Activated CD8-positive, alpha-beta memory T cell treated with anti-CD3 and anti-CD28 coated beads, Interleukin-2, amount 50 U/mL, for 4 hours (primary cell): ENCODE measurements at places on chromosomes 1 and 21.
A peak's percentile ranks its signal among the peaks of the same experiment; 100 is the strongest.

DNA sequence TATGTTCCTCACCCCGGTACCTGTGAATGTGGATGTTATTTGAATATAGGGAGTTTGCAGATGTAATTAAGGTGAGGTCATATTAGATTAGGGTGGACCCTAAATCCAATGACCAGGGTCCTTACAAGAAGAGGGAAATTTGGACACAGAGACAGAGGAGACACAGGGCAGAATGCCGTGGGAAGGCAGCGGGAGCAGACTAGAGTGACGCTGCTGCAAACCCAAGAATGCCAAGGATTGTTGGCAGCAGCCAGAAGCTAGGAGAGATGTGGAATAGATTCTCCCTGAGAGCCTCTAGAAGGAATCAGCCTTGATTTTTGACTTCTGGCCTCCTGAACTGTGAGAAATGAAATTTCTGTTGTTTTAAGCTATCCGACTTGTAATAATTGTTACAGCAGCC is 53.6 kb downstream of the SPATA46 start:
- DNase-seq = no peak

DNA sequence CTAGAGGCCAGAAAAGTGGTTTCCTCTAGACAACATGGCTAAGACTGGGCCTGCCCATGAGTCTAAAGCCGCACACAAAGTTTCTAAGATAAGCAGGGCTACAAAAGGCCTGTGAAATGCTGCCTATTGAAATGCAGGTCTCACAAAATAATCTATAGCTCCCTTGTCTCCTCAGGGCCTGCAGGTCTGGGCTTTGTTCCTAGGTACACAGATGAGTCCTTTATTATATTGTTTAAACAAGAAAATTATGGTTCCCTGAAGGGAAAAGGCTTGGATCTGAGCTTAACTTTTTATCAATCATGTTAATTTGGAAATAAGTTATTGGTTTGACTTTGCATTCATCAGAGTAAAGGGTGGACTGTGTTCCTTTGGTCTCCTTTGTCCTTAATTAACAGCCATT is 413.4 kb upstream of the BEND5 start:
- no peak for DNase-seq

DNA sequence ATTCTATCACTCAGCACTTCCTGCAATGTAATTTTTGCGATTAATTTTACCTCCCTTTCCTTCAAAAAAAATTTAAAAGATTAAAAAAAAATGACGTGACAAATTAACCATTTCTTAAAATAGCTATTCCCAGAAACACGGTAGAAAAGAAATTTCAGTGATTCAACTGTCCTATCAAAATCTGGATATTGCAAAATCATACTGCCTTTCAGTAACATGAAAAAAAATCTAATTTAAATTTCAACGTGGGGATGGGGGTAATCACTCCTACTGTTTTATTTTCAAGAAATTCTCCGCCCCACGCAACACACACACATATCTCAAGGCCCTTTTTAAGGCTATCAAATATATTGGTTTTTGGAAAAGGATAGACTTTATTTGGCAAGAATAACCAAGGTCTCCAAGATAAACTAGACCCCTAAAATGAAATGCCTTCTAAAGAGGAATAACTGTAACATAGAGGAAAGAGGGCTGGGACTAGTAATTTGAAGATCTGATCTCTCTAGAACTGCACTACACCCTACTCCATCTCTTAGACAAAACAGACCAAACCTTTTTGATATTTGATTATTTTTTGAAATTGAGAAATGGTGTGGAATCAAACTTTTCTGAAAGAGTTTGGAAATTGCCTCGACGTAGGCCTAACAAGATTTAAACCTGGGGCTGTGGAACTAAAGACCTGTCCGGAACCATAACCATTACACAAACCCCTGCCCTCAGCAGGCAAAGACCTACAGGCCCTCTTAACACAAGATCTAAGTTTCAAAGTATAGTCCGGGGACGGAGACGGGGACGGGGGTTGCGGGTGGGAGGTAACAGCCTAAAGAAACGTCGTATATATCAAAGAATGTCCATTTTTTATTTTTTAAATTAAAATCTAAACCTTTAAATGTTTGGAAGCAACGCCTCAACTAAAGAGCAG is 941 bp downstream of the ARNT start:
- no peak for DNase-seq

GRCh38 chr1:181595234-181595633 is 111.9 kb downstream of the CACNA1E start:
- DNase-seq = no peak

DNA sequence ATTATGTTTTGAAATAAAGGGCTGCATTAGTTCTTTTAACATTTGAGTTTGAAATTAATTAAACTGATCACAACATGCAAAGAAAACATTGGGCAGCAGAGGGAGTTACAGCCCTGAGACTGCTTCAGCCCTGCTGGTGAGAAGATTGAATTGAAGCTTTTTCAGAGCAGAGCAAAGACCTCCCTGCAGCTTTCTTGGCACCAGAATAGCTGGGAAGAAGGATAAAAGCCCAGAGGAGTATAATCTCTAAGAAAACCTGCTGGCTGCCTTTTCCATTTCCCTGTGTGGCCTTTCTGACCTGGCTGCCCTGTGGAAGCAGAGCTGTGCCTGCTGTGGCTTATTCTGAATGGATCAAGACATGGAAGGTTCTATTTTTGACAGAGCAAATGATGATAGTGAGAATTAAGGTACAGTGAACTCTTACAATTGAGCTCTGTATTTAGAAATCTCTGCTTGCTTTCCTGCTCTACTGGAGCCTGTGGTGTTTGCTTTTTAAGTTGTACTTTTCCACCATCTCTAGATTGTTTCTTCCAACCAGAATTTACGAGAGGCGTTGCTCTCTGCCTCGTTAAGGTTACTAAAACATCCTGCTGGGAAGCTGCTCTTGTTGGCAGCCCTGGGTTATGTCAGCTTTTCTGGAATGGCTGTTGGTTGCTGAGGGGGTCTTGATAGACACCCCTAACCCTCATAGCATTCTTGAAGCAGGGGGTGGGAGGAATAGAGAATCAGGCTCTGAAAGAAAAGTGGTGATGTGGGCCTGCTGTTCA is 9.9 kb downstream of the SNRPE start:
- DNase-seq = no peak

DNA sequence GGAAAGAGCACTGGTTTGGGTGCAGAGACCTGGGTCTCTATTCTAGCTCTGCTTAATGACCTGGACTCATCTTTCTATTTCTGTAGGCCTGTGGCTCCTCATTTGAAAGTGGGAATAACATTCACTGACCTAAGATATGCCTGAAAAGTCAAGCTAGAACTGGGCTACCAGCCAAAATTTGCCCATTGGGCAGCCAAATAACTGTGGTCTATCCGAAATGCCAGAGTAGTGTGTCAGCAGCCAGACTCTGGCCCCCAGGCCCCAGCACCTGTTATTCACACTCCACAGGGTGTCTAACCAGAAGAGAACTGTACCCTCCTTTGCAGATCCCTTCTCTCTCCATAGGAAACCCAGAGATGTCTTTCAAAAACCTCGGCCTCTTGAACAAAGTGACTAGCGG is 12.6 kb downstream of the DAB1 start:
- no peak for DNase-seq

GRCh38 chr1:234272656-234273312 is 100.5 kb upstream of the COA6 start:
- DNase-seq = no peak

DNA sequence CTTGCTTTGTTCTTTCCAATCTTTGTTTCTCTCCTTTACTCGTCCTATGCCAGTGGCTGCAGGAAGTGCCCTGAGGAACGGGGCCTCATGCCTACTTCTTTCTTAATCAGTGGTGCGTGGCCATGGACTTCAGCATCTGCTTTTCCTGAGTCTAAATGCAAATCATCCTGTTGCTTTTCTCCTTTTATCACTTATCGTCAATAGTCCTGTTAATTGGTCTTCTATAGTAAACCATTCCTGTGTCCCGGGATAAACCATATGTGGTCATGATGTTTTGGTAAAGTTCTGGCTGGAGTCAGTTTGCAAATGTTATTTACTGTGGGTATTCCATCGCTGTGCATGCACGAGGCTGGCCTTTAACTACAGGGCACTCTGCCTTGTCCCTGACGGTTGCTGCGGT is 47.5 kb downstream of the AGPAT3 start:
- DNase-seq = no peak

GRCh38 chr1:196877964-196878363 is 9.9 kb upstream of the CFHR4 start:
- DNase-seq = no peak

- no peak for DNase-seq
Measured at GRCh38 chr1:65195495-65196417, 47.8 kb downstream of the AK4 start.

GRCh38 chr1:18541046-18541795 is 60.5 kb downstream of the KLHDC7A start:
- DNase-seq = no peak

DNA sequence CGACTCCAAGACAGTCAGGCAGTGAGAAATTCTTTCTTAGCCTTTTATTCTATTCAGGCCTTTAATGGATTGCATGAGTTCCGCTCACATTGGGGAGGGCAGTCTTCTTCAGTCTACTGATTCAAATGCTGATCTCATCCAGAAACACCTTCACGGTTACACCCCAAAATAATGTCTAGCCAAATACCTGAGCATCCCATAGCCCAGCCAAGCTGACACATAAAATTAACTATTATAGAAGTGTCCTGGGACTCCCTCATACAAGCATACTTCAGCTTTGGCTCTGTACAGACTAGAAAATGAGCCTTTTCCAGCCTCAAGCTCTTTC is 3.6 kb upstream of the SLC16A4 start:
- DNase-seq = no peak

GRCh38 chr1:17412093-17412870 is 27.2 kb downstream of the RCC2 start:
- DNase-seq = no peak

GRCh38 chr1:43853161-43853921 is 80.3 kb upstream of the ARTN start:
- peak; percentile 30 for DNase-seq

- DNase-seq = no peak
Measured at GRCh38 chr1:155946633-155947219, 5.3 kb downstream of the RXFP4 start.

GRCh38 chr1:6770751-6771440 is 14.4 kb upstream of the CAMTA1 start:
- DNase-seq = no peak

- DNase-seq = no peak
Measured at GRCh38 chr1:70364439-70364838, 9.9 kb upstream of the ANKRD13C start.

- no peak for DNase-seq
Measured at GRCh38 chr1:15460708-15461095, 4.2 kb downstream of the CELA2A start.

DNA sequence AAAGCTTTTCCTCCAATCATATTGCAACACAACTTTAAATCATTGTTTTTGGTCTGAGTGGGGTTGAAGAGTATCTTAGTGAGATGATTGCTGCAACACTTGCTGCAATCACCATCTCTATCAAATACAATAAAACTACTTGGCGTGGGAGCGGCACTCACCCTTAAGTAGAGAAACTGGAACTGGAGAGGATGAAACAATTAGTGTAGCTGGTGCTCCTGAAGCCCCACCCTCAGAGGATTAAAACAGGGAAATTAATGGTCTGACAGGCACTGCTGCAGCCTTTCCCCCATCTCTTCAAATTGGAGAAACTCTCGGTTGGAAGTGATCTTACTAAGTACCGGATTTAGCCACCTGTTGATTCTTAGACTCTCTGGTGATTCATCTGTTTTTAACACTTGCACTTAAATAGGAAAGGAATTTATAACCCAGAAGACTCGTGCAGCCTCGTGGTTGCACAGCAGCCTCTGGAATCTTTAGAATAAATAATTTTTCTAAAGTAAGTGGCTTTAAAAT is 80.5 kb upstream of the KIF26B start:
- no peak for DNase-seq

GRCh38 chr1:20290624-20291597 is at the start of gene VWA5B1:
Gene VWA5B1, plus strand, starts transcription at chr1:20290875. Its CDS starts 19,727 bp downstream, at chr1:20310602.
- DNase-seq = no peak

DNA sequence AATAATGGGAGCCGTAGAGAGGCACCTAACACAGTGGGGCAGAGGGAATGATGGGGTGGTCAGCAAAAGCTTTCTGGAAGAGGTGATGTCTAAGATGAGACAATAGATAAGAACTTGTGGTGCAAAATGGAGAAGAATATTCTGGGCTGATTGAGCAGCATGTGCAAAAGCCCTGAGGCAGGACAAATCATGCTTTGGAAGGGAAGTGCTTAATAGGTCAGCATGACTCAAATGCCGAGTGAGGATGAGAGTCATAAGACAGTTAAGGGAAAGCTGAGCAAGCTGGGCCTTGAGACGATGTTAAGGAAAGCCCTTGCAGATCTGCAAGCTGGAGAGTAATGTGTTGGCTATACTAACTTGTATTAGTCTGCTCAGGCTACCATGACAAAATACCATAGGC is 37.3 kb upstream of the ASB17 start:
- DNase-seq = no peak

DNA sequence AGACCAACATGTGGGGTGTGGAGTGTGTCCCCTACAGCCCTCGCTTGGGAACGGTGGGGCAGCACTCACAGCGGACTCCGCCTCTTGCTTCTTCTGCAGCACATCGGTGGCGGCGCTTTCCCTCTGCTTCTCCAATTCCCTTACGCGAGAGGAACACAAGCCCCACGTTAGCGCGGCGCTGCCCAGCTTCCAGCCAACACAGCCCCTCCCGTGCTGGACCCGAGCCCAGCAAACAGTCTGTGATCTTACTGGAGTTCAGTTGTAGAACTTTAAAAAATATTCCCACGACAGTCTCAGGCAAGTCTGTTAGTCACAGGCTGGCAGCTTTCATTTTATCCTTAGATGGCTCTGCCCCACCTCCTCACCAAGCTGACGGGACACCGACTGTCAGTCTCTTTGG is 13.6 kb downstream of the THAP3 start:
- DNase-seq = no peak

- no peak for DNase-seq
Measured at GRCh38 chr1:151924691-151925587, 15.6 kb upstream of the THEM4 start.

GRCh38 chr1:65704318-65704717 is 88.4 kb upstream of the PDE4B start:
- no peak for DNase-seq

GRCh38 chr21:38807441-38807871 is 1.7 kb downstream of the ETS2 start:
- no peak for DNase-seq

GRCh38 chr1:234675572-234675971 is 65.6 kb upstream of the IRF2BP2 start:
- no peak for DNase-seq
